NCI-H510A treated with DMSO at 0.1 percent for 48 hours (cell line): ENCODE measurements at places on chromosomes 2 and 18.
A peak's percentile ranks its signal among the peaks of the same experiment; 100 is the strongest.

GRCh38 chr18:62939433-62939832 is 224.1 kb downstream of the PHLPP1 start:
- DNase-seq = peak; percentile 48

DNA sequence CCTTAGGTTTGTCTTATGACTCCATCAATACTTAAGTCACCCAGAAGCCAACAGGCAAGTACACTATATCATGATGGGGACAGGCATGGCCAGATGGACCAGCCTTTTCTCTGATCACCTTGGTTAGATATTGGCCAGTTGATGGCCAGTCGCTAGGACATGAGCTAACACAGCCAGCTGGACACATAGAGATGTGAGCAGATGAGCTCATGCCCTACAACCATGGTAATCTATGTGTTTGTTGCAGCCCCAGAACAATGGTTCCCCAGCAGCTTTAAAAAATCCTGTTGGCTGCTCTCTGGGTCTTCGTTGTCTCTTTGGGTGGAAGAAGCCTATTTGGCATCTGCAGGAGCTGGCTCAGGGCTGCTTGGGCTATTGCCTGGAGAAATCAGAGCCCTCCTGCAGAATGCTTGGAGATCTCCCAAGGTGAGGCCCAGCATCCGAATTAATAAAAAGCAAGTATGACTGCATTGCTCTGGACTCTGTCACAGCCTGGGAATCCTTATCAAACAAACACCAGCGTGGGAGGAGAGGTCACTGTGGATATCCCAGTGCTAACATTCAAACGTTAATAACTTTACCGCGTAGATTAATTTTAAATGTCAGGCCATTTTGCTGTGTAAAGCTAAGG is 62.3 kb upstream of the KLHL29 start:
- DNase-seq = no peak

DNA sequence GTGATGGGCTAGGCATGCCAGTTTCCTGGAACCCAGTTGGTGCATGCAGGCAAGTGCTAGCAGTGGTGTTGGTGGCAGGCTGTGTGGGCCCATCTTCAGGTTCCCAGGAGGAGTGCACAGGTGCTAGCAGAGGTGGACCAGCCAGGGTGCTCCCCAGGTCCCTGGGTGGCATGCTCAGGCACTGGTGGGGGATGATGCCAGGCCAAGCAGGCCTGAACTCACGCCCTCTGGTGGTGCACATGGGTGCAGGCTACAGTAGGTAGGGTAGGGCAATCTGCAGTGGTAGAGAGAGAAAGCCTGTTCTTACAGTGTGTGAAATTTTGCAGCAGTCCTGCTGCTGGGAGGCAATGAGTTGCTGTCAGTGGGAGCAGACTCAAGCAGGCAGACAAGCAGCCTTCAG is 1651.8 kb downstream of the DPP10 start:
- DNase-seq = no peak

DNA sequence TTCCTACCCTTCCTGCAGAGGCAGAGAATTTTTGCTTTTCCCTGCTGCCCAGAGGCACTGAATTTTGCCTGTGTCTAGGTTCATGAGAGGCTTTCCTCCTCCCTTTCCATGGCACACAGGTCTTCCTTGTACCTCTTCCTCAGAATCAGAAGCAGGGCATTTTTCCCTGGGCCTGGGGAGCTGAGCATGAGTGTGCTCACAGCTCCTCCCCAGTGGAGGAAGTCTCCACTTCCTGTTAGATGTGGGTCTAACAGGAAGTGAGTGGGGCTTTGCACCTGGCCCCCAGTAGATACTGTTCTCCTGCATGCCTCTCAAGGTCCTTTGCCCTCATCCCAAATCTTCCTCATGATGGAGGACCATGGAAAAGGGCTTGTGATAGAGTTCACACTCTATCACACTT is 297.2 kb upstream of the FIGN start:
- no peak for DNase-seq

GRCh38 chr2:197207598-197207997 is 103.0 kb downstream of the ANKRD44 start:
- DNase-seq = no peak

DNA sequence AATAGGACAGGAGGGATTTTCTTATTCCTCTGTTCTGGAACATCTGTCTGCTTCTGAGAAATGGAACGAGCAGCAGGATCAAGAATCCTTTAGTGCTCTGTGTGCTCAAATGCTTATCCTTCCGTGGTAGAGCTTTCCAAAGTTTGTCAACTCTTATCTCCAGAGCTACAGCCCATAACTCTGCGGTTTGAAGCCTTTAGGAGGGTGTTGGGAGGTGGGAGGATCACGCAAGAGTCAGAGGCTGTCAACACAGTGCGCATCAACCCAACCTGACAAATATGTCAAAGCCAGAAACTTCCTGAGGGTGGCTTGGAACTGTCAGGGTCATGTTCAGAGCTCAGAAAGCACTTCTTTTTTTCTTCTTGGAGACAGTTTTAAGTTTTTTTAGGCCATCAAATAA is 95.9 kb downstream of the CRIM1 start:
- no peak for DNase-seq

- DNase-seq = no peak
Measured at GRCh38 chr2:144456680-144457079, 63.2 kb downstream of the ZEB2 start.

DNA sequence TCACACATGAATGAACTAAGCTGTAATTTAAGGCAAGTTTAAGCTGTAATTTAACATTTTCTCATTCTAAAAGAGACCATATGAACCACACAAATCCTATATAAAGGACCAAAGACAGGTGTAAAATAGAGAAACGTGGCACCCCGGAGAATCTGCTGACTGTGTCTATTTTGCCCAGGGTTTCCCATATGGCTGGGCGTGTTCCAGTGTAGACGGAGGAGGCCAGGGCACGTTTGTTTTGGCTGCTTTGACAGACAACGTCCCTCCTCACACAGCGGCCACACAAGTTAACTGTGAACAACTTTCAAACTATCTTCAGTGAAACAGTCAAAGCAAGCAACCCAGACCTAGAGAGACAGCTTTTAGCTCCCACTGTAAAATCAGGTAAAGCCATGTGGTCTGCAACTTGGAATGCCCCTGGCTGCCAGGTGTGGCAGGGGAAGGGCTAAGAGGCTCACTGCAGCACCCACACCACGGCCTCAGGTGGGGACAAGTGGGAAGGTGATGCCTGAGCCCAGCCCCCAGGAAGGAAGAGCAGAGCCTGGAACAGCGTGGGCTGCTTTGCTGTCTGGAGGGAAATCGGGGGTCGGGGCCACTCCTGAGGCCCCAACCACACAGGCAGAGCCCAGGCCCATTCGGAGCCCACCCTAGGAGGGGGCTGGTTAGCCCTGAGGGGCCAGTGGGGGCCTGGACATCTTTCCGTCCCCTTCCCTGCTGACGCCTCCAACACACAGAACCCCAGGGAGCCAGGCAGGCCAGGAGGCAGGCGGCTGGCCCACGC is 40.7 kb downstream of the SLC66A2 start:
- no peak for DNase-seq

- no peak for DNase-seq
Measured at GRCh38 chr2:238743243-238744065, 104.4 kb upstream of the TWIST2 start.
